ENCODE measurements at places on chromosomes 16 and 17. TPM values are rescaled to one million over a fixed set of nuclear protein-coding genes. Genes with fewer than 3 reads are reported as not detected.

- H3K36me3 ChIP-seq: no peaks in the 10 kb centered on the region
- peak overlapping the region; percentile 28 for H3K27ac ChIP-seq
- peaks cover 31% of the 10 kb centered on the region for H3K27me3 ChIP-seq
- no peak overlapping the region for H3K4me3 ChIP-seq
- H3K4me1 ChIP-seq: peaks cover 50% of the 10 kb centered on the region
- peak; percentile 13 for DNase-seq
Observed at GRCh38 chr17:4504188-4504587, 5.5 kb downstream of the SPNS2 start.

GRCh38 chr17:78818932-78819331, 21.7 kb downstream of the USP36 start:
- peaks cover 85% of the 10 kb centered on the region for H3K36me3 ChIP-seq
- peaks cover 66% of the 10 kb centered on the region for H3K4me1 ChIP-seq
- no peaks in the 10 kb centered on the region for H3K27me3 ChIP-seq
- peak overlapping the region; percentile 91 for H3K27ac ChIP-seq
- DNase-seq: peak; percentile 80

GRCh38 chr17:39739885-39740356, 2.2 kb downstream of the GRB7 start:
- H3K36me3 ChIP-seq: peaks cover 3% of the 10 kb centered on the region
- H3K4me3 ChIP-seq: no peak overlapping the region
- H3K27ac ChIP-seq: no peak overlapping the region
- H3K4me1 ChIP-seq: peaks cover 38% of the 10 kb centered on the region
- DNase-seq: no peak

- no peaks in the 10 kb centered on the region for H3K27me3 ChIP-seq
- no peak overlapping the region for H3K4me3 ChIP-seq
- H3K36me3 ChIP-seq: no peaks in the 10 kb centered on the region
- no peak overlapping the region for H3K27ac ChIP-seq
- DNase-seq: no peak
- no peaks in the 10 kb centered on the region for H3K4me1 ChIP-seq
Observed at GRCh38 chr16:63563819-63564505, 1527.7 kb upstream of the CDH8 start.

The DPEP3 gene
- total RNA-seq: 0.10 TPM

DNA sequence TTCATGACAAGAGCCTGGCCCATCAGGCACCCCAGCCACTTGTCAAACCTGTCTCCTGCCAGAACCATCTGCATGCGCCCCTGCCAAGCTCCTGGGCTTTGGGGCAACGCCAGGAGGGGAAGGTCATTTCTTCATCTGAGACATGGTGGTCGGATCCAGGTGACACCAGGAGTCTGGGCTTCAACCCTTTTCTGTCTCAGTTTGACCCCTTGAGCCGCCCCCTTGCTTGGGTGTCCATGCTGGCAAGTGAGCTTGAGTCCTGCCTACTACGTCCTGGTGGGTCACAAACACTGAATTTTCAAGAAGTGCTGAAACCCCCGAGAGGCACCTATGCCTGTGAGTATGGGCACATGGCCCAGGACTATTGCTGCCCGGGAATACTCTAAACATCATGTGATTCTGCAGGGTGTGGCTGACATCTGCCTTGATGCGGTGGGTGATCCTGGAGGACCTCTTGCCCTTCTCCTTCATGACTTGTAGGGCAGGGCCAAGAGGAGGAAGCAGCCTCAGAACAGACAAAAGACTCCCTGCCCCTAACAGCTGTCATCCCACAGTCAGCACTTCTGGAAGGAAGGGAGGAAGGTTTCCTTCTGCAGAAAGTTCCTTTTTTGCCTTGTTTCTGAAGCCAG, 43.4 kb downstream of the TNFRSF13B start:
- DNase-seq: no peak
- no peak overlapping the region for H3K27ac ChIP-seq
- H3K4me3 ChIP-seq: no peak overlapping the region
- no peaks in the 10 kb centered on the region for H3K27me3 ChIP-seq
- no peaks in the 10 kb centered on the region for H3K36me3 ChIP-seq

GRCh38 chr16:23424292-23424958, 28.6 kb downstream of the COG7 start:
- DNase-seq: no peak
- H3K36me3 ChIP-seq: peaks cover 15% of the 10 kb centered on the region
- H3K27me3 ChIP-seq: no peaks in the 10 kb centered on the region

DNA sequence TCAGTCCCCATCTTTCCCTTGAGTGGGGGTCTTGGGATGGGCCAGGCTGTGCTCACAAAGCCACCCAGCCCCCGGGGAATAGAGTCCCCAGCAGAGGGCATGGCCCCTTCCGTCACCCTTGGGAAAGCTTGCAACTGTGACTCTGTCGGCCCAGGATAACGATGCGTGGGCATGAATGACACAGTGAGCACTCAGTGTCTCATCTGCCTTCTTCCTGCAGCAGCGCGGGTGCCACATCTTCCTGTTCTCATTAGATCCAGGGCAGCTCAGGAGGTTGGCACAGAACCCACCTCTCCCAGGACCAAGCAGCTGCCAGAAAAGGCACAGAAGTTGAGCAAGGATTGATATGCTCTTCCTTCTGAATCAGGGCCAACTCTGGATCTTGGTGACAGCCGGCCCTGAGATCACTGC, 84.7 kb downstream of the MRC2 start:
- no peak for DNase-seq
- H3K4me1 ChIP-seq: no peaks in the 10 kb centered on the region
- H3K27me3 ChIP-seq: peaks cover 20% of the 10 kb centered on the region
- H3K27ac ChIP-seq: no peak overlapping the region
- H3K36me3 ChIP-seq: no peaks in the 10 kb centered on the region
- H3K4me3 ChIP-seq: no peak overlapping the region

- peak; percentile 47 for DNase-seq
- peaks cover 6% of the 10 kb centered on the region for H3K36me3 ChIP-seq
- H3K4me1 ChIP-seq: peaks cover 29% of the 10 kb centered on the region
- H3K27ac ChIP-seq: no peak overlapping the region
- no peak overlapping the region for H3K4me3 ChIP-seq
- H3K27me3 ChIP-seq: no peaks in the 10 kb centered on the region
Observed at GRCh38 chr16:25126820-25127232, 15.3 kb downstream of the LCMT1 start.

DNA sequence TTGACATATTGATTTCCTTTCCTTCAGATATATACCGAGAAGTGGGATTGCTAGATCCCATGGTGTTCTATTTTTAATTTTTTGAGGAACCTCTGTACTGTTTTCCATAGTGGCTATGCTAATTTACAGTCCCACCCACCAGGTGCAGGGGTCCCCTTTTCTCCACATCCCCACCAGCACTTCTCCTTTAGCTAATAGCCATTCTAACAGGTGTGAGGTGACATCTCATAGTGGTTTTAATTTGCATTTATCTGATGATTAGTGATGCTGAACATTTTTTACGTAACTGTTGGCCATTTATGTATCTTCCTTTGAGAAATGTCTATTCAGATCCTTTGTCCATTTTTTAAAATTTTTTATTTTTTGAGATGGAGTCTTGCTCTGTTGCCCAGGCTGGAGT, 93.9 kb downstream of the SDR42E1 start:
- H3K4me3 ChIP-seq: no peak overlapping the region
- no peak overlapping the region for H3K27ac ChIP-seq
- no peak for DNase-seq
- H3K27me3 ChIP-seq: no peaks in the 10 kb centered on the region
